ENCODE measurements at places on chromosomes 11 and 22. TPM values are rescaled to one million over a fixed set of nuclear protein-coding genes. Genes with fewer than 3 reads are reported as not detected.

The FAM180B gene
- total RNA-seq: not detected

The CLCF1 gene
- total RNA-seq: 0.89 TPM

The NCAM1 gene
- 244 TPM for total RNA-seq

The CEND1 gene
- total RNA-seq: not detected

The TMEM25 gene
- 13.4 TPM for total RNA-seq

The FXYD2 gene
- 1.4 TPM for total RNA-seq

The FAM83F gene
- total RNA-seq: 5.2 TPM

- peak; percentile 46 for DNase-seq
Observed at GRCh38 chr11:44979543-44980399, 29.1 kb upstream of the TP53I11 start.

GRCh38 chr22:20491346-20491745 lies 4.2 kb downstream of the KLHL22 start:
- no peak for DNase-seq

- no peak for DNase-seq
Observed at GRCh38 chr11:86726118-86726753, 53.8 kb upstream of the ME3 start.

- DNase-seq: no peak
Observed at GRCh38 chr22:47901911-47902310, 1139.5 kb downstream of the TBC1D22A start.

DNA sequence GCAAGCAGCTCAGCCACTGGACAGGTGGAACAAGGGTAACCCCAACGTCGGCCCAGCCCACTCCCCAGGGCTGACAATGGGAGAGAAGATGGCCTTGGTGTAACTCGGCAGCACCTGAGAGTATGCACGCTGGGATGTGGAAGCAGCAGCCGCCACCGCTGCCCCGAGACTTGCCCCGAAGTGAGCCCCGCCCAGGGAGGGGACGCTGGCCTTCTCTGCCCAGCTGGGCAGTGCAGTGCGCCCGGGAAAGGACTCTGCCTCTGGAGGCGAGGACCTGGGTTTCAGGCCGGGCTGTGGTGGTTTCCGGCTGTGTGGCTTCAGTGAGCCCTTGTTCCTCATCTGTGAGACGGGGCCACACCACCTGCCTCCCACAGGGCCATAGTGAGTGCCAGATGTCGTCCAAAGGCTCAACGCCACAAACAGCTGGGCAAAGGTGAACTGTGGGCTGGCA lies 8.6 kb upstream of the POLDIP3 start:
- DNase-seq: no peak

DNA sequence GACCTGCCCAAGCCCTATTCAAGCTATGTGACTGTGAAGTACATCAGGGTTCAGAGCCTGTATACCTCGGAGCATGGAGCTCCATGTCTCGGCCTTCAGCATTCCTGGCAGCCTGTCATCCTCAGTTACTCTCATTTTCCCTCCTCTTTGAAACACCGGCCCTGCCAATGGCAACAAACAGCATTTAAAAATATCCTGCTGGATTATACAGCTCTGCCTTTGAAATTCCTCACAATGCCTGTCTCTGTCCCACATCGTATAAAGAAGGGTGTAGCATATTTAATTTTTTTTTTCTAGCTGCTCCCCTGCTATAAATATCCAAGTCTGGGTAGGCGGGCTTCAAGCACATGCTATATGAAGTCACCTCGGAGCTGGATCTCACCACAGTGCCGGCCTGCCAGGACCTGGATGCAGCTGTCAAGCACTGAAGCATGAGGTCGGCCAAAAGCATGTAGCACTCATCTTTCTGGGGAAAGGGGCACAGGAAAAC lies 11.8 kb downstream of the ABTB2 start:
- peak; percentile 71 for DNase-seq

DNA sequence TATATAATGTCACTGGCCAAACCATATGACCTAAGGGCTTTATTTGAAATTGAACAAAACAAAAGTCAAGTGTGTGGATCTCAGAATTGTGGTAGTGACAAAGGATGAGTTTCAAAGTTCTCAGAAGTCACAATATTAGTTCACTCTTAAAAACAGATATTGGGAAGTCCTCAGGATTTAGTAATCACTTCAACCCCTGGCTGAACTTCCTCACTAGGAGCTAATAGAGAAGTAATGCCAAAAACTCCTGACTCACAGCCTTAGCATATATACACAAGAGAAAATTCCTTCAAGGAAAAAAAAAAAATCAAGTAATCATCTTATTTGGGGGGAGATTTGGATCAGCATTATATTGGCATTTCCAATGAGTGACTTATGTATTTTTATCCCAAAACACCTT lies 75.6 kb upstream of the APOA1 start:
- DNase-seq: no peak

GRCh38 chr11:126920833-126921232 lies 79.7 kb downstream of the KIRREL3 start:
- DNase-seq: no peak

- DNase-seq: no peak
Observed at GRCh38 chr11:130655300-130655699, 206.9 kb downstream of the ADAMTS15 start.

DNA sequence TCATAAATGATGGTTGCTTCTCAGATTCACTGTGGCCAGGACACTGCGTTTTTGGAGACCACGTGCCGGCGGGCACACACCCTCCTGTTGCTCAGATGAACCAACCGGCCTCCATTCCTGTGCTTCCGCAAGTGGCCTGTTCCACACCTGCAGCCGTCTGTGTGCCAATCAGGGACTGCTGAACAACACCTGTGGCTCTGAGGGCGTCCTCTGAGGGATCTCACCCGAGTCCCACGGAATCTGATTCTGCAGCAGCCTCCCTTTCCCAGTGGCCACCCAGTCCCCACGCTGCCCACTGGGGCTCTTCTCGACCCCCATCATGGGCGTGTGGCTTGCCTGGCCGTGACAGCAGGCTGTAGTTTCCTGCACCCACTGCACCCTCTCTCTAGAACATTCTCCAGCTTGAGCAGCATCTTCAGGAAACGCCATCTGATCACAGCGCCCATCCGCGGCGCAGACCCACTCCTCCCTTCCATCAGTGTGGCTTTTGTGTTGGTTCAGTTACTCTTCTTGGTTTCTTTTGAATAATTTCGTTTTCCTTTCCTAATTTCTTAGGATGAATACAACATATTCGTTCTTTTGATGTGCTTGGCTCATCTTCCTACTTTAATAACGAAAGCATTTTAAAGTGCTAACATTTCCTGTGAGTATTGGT lies 100.3 kb upstream of the SLC22A12 start:
- no peak for DNase-seq

GRCh38 chr11:78902771-78903507 lies 328.3 kb upstream of the NARS2 start:
- peak; percentile 25 for DNase-seq

Measured in left ventricle myocardium superior (tissue), 1 donor.